ENCODE measurements at places on chromosomes 3 and 15.

- DNase-seq: no peak
These were observed 498.1 kb upstream of the RGMA start for GRCh38 chr15:93587059-93587521.

- no peak for DNase-seq
These were observed 90.2 kb downstream of the ANP32A start for GRCh38 chr15:68730471-68730919.

GRCh38 chr3:197093871-197094270, 64.3 kb upstream of the MELTF start:
- no peak for DNase-seq

GRCh38 chr3:8489278-8489792, 12.3 kb upstream of the LMCD1 start:
- no peak for DNase-seq

GRCh38 chr3:173216063-173216462, 75.0 kb upstream of the SPATA16 start:
- DNase-seq: no peak

GRCh38 chr3:43128464-43128863, 22.6 kb upstream of the POMGNT2 start:
- no peak for DNase-seq

DNA sequence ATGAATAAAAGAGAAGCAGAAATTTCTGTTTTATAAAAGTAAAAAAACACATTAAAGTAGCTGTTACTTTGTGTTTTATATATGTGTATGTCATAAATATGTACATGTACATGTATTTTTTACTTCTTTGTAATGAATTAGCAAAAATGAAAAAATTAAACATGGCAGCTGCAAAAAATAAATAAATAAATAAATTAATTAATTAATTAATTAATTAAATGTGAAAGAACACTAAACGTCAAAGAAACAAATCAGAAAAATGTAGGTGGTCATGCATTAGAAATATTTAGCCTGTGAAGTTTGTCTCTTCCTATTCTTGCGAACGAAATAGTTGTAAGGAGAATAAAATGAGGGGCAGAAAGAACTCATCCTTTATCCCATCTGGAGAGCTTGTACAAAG, 357.0 kb downstream of the ZIC4 start:
- no peak for DNase-seq

DNA sequence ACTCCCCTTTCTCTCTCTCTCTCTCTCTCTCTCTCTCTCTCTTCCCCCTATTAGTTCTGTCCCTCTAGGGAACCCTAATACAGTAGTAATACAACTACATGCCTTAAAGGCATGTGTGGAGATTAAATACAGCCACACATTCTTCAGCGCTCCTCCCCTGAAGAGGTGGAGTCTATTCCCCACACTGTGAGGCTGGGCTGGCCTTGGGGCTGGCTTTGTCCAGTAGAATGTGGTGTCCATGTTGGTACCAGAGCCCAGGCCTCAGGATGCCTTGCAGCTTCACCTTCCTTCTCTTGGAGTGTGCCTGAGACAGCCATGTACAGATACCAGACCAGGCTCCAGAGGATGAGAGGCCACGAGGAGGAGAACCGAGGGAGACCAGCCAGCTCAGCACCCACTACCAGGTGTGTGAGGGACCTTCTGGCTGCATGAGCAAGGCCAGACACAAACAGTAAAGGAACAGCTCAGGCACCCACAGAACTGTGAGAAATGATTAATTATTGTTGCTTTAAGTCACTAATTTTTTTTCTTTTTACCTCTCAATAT, 10.7 kb downstream of the SLC6A20 start:
- no peak for DNase-seq

GRCh38 chr15:68818066-68818768, 2.5 kb downstream of the ANP32A start:
- DNase-seq: no peak

- DNase-seq: no peak
These were observed 26.5 kb downstream of the TSPAN3 start for GRCh38 chr15:77044228-77045042.

DNA sequence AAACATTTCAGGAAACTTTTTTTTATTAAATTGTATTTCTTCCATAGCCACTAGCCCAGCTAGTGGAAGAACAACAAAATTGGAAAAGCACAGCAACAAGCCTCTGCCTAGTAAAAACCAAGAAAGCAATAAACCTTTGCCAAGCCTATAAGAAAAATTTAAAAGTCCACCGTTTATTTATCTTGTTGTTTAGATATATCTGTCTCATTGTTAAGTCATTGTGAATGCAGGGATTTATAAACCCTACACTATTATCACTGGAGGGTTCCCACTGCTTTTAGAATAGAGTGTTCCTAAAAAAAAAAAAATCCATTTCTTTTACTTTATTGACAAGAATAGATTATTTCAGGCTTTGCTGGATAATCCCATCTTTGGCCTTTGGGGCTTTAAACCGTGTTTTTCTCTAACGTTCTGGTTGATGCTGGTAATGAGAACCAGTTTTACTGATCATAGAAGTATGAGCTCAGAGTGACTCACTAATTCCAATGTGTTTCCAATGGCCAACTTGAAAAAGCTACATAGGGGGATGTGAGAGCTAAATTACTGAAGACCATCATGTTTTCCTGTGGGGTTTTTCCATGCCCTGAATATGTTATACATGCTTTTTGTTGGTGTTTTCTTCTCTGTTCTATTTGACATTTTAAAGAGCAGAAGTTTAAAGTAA, 634.1 kb downstream of the RBMS3 start:
- DNase-seq: peak; percentile 13

DNA sequence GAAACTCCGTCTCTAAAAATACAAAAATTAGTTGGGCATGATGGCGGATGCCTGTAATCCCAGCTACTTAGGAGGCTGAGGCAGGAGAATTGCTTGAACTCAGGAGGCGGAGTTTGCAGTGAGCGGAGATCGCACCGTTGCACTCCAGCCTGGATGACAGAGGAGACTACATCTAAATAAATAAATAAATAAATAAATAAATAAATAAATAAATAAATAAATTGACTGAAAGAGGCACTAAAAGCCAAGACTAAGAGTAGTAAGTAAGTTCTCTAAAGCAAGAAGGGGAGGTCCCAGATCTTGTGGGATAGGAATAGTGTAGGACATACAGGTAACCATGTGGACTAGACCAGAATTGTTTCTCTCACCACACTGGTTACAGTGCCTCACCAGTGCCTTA, 40.0 kb downstream of the TLNRD1 start:
- no peak for DNase-seq

Data from retinal pigment epithelial cell (primary cell).